ENCODE measurements at places on chromosomes 11 and 22.

GRCh38 chr11:113730887-113731726 is 25.0 kb upstream of the TMPRSS5 start:
- peak; percentile 12 for DNase-seq

DNA sequence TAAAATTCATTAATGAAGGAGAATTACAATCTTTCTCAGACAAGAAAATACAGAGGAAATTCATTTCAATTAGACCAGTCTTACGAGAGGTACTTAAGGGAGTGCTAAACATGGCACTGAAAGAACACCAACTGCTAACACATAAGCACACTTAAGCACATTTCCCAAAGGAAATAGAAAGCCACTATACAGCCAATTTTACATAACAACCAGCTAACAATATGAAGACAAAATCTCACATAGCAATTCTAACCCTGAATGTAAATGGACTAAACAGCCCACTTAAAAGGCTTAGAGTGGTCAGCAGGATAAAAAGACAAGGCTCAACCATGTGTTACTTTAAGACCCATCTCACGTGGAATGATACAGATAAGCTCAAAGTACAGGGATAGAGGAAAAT is 339.5 kb upstream of the LUZP2 start:
- no peak for DNase-seq

- DNase-seq = no peak
Measured at GRCh38 chr11:126991596-126991995, 9.0 kb downstream of the KIRREL3 start.

- no peak for DNase-seq
Measured at GRCh38 chr11:2994336-2994730, 2.2 kb upstream of the NAP1L4 start.

- no peak for DNase-seq
Measured at GRCh38 chr22:50486561-50487289, at the start of gene MIOX. Gene MIOX, plus strand, starts transcription at chr22:50486859. Its CDS starts 39 bp downstream, at chr22:50486898.

- DNase-seq = no peak
Measured at GRCh38 chr11:119323532-119324033, 6.7 kb upstream of the MCAM start.

- no peak for DNase-seq
Measured at GRCh38 chr11:129930296-129930695, 34.9 kb upstream of the NFRKB start.

DNA sequence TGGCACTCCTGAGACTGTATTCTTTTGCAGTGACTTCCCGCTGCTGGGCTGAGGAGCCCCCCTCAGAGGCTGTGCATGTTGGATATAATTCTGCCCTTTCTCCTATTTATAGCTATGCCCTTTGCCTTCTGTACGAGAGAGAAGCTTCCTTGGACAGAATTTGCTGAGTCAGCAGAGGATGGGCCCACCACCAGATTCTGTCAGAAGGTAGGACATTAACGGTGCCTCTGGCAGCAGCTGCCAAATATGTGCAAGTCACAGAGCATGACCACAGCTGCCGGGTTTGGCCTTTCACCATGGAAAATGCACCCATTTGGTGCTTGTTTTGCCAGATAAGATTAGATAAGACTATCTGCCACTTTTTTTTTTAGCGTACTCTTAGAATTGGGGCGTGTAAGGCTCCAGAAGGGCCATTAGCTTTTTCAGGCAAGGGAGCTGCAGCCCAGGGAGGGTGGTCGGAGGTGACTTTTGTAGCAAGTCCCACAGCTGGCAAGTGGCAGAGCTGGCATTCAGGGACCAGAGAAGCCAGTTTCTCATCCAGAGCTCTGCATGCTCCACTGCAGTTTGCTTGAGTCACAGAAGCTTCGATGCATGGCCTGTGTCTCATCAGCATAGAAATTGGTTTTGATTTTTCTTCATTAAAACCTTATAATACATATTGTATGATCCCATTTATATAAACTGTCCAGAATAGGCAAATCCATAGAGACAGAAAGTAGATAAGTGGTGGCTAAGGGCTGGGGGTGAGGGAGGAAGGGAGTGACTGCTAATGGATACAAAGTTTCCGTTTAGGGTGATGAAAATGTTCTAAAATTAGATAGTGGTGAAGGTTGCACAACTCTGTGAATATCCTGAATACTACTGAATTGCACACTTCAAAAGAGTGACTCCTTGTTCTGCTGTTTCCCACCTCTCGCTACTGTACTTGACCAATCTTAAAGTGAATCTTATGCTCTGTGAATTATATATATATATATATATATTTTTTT is 15.8 kb downstream of the UPB1 start:
- no peak for DNase-seq

GRCh38 chr22:27431896-27432295 is 369.7 kb downstream of the MN1 start:
- no peak for DNase-seq

DNA sequence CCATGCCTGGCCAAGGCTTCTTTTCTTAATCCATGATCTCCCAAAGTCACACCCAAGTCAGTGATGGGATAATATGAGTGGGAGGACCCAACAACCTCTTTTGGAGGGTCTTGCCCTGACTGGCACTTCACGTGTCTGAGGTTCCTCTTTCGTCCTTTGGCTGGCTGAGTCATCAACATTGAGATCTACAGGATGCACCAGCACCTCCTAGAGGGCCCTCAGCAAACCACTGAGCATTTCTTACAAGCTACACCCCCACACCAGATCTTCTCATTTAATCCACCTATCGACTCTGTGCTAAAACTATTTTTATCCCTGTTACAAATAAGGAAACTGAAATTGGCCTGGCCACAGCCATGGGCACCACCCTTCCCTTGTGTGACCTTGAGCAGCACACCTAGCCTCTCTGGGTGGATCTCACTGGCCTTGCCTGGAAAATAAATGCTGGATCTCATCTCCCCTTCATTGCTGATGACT is 63.4 kb downstream of the FLI1 start:
- DNase-seq = no peak

DNA sequence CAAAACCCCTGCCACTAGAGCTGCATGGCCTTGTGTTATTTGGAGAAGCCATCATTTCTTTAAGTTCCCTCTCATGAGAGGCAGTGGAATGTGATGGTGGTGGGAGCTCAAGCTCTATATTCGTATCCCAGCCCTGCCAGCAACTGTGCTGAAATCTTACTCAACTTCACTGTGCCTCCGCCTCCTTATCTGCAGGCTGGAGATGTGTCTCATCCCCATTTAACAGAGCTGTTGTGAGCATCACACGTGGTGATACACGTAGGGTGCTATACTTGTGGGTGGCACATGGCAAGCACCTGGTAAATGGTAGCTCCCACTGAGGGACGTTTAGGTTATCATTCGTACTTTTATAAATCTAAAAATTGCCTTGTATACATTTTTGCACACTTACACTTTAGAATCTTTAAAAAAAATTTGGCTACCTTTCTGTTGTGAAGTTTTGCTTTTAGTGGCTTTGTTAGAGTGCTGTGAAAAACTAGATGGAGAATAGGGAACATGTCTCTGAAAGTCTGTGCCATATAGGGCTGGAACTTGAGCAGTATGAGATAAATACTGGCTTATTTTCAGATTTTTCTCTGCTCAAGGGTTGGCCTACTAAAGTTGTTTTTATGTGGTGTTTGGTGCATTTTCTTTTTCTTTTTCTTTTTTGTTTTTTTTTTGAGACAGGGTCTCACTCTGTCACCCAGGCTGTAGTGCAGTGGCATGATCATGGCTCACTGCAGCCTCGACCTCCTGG is 23.2 kb downstream of the TNRC6B start:
- no peak for DNase-seq

DNA sequence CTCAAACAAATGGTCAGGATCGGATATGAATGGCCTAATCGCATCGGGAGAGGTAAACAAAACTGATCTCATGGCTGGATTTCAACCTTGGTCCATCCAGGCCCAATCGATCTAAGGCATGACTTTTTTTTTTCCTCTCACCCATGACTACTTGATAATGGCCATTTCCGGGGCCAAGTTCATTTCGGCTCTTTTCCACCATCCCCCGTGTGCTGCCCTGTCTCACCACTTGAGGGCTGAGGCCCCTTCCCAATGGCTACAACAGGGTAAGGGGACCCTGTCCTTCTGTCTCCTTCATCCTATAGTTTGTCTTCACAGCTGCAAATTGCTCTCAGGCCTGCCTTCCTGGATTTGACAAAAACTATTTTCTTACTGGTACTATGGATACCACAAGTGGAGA is 26.7 kb downstream of the GRAP2 start:
- DNase-seq = no peak

GRCh38 chr11:76657187-76658170 is 13.1 kb downstream of the LRRC32 start:
- no peak for DNase-seq

DNA sequence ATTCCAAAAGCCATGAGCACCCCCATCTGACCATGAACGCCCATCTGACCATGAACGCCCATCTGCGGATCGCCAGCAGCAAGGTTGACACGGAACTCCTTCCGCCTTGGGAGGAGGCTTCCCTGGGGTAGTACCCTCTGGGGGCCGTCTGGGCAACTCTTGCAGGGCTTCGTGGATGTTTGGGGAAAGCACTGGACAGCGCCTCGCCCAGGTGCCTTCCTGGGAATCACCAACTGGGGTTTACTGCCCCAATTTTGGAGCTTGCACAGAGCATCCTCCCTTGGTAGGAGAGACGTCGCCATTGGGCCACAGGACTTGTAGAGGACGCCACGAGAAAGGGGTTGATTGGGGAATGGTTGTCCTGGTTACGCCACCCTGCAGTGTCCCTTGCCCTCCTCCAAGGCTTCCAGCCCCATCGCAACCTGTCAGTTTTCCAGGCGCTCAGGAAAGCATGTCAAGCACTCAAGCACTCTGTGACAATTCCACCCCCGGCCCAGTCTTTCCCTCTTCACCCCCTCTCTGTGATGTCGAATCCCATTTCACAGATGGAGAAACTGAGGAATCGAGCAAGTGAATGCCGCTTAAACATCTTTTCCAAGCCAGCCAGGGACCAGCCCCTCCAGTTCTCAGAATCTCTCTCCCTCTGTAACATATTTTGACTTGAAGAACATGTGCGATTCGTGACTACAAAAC is 914 bp upstream of the PRDM11 start:
- no peak for DNase-seq

GRCh38 chr11:19018901-19019300 is 41.6 kb downstream of the MRGPRX2 start:
- DNase-seq = no peak

GRCh38 chr11:57649826-57650738 is at the start of gene YPEL4:
Gene YPEL4, minus strand, starts transcription at chr11:57649912. Its CDS starts 2,805 bp downstream, at chr11:57647107.
- no peak for DNase-seq

- no peak for DNase-seq
Measured at GRCh38 chr22:28815111-28815510, 14.7 kb upstream of the XBP1 start.

DNA sequence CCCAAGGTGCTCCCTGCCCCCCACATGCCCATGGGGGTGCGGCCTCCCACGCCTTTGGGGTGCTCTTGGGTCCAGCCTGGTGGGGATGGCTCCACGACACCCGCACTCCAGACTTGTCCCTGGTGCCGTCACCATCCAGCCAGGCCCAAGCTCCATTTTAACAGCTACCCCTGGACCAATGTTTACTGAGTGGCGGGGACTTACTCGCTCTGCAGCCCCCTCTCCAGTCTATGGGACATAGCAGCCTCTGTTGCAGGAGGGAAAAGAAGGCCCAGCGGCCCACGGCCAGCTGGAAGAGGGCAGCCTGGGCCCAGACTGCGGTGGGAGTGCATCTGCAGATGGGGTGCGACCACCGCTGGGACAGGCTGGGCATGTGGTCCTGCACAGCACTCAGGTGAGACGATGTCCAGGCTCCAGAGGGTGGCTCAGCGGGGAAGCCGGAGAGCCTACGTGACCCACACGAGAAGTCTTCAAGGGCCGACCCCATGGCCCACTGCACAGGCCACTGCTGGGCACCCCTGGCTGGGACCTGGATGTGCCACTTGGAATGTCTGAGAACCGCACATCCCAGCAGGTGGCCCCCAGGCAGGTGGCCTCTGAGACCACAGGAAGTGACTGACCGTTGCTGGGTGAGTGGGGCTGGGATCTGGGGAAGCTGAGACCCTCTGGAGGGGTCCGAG is 18.1 kb downstream of the IL17REL start:
- no peak for DNase-seq

DNA sequence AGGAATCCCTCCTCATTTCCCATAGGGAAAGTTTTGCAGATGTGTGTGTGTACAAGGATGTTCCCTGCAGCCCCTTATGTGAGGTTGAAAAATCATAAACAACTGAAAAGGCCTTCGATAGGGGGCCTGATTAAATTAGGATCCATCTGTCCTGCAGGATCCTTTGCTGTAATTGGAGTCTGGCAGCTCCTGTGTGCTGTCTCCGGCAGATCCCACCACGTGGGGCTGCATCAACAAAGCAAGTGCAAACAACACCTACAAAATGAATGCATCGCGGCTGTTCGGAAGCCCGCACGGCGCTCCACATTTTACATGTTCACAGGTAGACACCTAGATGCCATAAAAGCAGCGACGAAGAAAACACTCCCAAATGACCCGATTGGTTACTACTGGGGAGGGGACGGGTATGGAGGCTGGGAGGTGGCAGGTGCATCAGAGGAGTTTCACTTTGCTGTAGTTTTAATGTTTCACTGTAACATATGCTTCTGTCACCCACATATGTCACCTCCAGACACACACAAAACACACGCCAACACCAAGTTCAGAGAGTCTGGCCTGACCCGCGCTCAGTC is 52.2 kb downstream of the NFAM1 start:
- no peak for DNase-seq

DNA sequence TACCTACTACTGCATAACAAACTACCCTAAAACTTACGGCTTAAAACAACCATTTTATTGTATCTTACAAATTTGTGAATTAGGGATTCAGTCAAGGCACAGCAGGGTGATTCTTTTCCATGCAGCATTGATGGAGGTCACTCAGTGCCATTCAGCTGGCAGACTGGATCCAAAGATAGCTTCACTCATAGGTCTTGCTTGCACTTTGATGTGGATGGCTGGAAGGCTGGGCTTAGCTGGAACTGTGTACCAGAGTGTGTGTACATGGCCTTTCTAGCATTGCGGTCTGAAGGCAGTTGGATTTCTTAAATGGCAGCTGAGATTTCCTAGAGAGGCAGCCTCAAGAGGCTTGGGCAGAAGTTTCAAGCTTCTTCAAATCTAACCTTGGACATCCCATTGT is 25.0 kb downstream of the YAP1 start:
- DNase-seq = no peak

DNA sequence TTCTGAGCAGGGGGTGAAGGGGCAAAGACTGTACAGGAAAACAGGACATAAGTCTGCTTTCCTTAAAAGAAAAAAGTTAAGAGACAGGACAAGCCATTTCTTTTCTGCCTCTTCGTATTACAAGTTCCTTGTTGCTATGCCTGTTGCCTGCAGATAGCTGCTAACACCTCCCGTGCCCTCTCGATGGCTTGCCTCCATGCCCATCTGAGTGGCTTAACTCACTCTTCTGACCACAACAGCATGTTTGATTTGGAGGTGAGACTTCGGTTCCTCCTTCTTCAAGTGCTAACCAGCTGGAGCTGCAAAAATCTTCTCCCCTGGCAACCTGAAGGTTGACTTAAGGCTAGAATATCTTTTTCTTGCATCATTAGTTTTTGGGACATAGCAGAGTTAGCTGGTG is 103.1 kb downstream of the PRR5L start:
- DNase-seq = no peak

- no peak for DNase-seq
Measured at GRCh38 chr11:27551127-27551526, 44.6 kb upstream of the LIN7C start.

Data from DMS 273 treated with DMSO at 0.1 percent for 48 hours (cell line).